ENCODE measurements at places on chromosomes 12 and 14.

DNA sequence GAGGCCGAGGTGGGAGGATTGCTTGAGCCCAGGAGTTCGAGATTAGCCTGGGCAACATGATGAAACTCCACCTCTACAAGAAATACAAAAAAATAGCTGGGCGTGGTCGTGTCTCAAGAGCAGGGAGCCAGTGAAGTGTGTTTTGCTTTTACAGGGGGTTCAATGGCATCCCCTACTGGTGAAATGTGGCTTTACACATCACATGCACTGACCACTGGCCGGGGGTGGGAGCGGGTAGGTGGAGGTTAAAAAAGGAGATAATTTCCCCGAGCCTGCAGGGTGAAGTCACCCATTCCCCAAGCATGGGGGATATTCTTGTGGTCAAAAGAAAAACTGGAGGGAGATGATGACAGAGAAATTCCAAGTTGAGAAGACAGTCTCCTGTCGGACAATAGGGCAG, 63.6 kb upstream of the PWP1 start:
- no peak for DNase-seq

- no peak for DNase-seq
Measured at GRCh38 chr12:53998110-53998899, 1.7 kb upstream of the HOXC9 start.

- no peak for DNase-seq
Measured at GRCh38 chr12:108977360-108977759, 43.5 kb downstream of the SVOP start.

DNA sequence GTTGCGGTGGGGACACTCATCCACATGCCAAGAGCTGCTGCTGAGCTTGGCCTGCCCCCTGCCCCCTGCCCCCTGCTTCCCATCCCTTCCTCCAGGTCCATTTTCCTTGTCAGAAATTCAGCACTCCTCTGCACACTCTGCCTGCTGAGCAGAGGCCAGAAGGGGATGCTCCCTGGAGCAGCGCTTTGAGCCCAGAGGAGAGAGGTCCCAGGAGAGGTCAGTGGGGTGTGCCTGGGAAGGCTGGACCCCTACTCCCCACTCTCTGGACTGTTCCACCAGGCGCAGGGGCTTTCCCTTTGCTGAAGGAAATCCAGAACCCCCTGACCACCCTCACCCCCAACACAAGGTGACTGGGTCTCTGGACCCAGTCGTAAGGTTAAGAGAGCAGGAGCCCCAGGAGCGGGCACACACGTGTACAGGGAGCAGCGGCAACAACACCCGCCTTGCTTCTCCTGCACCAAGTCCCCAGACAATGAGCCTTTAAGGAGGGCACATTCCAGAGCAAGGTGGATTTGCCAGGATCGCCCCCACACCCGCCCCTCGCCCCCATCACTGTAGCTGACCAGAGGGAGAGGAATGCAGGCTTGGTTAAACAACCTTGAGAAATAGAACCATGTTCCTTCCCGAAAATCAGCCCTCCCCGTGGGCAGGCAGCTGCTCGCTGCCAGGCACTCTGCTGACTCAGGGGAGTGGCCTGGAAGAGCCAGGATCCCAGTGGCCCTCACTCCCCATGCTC, 30.7 kb downstream of the ISCA2 start:
- no peak for DNase-seq

DNA sequence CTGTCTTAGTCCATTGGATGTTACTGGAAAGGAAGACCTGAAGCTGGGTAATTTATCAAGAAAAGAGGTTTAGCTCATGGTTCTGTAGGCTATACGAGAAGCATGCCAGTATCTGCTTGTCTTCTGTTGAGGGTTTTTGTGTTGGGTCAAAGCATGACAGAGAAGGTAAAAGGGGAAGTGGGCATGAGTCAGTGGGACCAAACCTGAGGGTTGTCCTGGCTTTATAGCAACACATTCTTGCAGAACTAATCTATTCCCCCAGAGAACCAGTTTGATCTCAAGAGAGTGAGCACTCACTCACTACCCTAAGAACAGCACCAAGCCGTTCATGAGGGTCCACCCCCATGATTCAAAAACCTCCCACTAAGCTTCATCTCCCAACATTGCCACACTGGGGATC, 19.0 kb upstream of the KRAS start:
- no peak for DNase-seq

DNA sequence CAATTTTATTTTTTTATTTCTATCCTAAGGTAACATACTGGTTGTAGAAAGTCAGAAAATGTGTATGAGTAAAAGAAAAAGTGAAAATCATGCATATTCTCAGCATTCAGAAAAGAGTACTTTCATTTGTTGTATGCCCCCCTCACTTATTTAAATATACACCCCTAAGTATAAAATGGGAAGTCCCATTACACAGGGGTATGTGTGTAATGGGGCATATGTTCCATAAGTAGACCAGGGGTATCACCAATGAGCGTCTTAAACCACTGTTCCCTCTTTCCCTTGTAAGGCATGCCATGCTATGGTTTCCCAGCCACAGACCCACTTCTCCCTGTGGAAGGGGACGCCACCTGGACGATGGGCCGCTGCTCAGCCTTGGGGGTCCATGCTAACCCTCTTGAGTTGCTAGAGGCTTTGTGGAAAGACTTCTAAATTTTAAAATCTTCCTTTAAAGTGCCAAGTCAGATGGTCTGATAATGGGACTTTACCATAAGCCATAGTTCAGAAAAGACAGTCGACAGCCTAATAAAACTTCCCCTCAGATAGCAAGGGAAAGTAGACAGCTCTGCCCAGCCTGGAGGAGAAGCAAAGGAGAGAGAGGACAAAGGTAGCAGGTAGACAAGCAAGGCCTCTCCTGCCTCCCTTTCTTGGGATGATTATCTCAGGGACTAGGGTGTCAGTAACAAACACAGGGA, 118.2 kb downstream of the ZFP36L1 start:
- no peak for DNase-seq

DNA sequence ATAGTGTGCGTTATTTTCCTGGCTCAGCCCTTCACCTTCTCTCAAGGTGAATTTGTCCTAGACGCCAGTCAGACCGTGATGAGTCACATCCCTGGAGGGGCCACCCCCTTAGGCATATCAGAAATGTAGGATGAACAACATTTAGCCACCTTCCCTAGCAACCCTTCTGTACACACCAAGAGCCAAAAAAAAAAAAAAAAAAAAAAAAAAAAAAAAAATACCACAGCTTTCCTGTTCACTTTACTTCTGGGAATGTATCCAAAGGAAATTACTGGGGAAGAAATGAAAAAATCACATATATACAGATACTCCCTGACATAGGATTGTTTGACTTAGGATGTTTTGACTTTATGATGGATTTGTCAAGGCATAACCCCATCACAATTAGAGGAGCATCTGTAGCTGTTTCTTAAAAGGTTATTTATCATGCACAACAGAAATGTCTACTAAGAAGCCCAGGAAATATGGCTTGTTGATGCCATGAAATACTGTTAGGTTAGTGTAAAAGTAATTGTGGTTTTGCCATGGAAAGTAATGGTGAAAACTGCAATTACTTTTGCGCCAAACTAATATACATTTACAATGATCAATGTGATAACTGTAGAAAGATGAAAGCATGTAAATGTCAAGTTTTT, 68.2 kb upstream of the BDKRB2 start:
- DNase-seq = no peak

DNA sequence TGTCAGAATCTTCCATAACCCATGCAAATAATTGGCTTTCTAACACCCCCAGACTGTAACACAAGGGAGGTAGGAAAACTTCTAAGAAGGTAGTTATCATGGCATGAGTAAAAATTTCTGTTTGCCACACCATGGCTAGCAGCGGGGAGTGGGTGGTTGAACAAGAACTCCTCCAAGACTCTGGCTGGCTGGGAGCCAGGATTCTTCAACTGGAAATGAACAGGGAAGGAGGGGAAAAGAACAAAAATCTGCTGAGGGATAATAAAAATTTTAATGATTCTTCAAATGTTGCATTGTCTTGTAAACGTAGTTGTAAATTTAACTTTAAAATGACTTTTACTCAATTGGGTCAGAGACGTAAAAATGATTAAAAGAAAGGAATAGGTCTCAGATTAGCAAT, 78.9 kb downstream of the AKAP6 start:
- no peak for DNase-seq

GRCh38 chr12:71877335-71878121, 38.0 kb downstream of the TBC1D15 start:
- DNase-seq = no peak

DNA sequence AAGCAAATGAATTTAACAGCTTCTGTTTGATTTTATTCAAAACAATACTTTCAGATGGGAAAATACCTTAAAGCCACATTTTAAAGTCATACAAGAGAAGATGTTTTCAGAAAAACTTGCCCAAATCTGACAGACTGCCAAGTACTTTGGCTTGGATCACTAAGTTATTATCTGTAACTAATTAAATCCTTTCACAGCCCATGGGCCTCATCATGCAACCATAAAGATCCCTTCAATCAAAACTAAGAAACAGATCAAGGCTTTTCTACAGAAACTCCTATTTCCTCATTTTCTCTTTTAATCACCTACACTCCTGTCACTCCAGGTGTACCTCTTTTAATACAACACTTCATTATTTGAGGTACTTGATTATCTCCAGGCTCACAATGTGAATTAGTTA, 28.1 kb downstream of the BLTP3B start:
- DNase-seq = no peak

- DNase-seq = no peak
Measured at GRCh38 chr14:65000898-65001591, 14.3 kb downstream of the FNTB start.

DNA sequence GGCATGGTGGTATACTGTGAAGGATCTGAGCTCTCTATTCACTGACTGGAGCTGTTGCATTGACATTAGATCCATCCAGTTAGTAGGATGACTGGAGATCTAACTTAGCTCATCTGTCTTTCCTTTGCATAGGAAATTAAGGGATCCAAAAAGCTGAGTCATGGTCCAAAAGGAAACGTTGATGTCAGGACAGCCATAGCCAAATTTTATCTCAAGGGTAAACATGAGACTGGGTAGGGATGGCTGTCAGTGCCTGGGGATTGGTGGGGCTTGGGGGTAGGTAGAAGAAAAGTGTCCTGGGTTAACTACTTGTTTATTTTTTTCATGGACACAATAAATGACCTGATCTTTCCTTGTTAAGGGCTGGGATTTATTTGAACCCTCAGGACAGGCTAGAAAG, 4.6 kb downstream of the FAM177A1 start:
- DNase-seq = no peak

GRCh38 chr14:59292921-59293534, 104.6 kb downstream of the DAAM1 start:
- DNase-seq = no peak

DNA sequence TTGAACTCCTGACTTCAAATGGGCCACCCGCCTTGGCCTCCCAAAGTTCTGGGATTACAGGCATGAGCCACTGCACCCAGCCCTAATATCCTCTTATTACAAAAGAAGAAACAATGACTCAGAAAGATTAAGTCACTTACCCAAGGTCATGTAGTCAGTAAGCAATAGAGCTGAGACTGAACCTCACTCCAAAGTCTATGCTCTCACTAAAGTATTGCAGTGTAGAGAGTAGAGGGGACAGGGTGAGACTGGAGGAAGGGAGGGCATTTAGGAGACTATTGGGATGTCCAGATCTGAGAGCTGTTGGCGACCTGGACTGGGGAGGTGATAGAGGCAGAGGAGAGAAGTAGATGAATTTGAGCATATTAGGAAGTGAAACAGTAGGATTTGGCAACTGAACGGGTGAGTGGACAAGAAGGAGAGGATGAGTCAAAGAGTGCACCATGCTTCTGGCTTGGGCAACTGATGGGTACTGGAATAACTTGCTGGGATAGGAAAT, 11.8 kb downstream of the P2RX7 start:
- DNase-seq = no peak

DNA sequence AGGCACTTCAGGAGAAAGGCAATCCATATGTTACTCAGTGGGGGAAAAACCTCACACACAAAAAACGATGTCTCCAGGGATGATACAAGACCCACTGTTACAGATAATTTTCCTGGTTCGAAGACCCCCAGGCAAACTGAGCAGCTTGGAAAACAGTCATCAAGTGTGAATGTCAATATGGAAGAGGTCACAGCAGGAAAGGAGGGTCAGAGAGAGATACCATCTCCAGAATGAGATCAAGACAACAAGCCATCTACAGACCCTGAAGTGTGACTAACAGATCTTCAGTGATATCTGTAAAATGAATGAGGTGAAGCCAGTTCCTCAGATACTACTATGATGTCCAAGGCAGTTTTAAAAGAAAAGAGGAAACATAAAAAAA, 28.6 kb downstream of the GNS start:
- DNase-seq = no peak

GRCh38 chr12:1665366-1665765, 25.5 kb upstream of the ADIPOR2 start:
- DNase-seq = no peak

- DNase-seq = no peak
Measured at GRCh38 chr14:81004575-81004974, 49.2 kb downstream of the TSHR start.

GRCh38 chr12:128519426-128519825, 252.5 kb downstream of the TMEM132C start:
- no peak for DNase-seq

GRCh38 chr12:49131894-49132461, 783 bp upstream of the TUBA1B start:
- DNase-seq = no peak

- no peak for DNase-seq
Measured at GRCh38 chr12:42617622-42618021, 28.1 kb upstream of the PRICKLE1 start.

DNA sequence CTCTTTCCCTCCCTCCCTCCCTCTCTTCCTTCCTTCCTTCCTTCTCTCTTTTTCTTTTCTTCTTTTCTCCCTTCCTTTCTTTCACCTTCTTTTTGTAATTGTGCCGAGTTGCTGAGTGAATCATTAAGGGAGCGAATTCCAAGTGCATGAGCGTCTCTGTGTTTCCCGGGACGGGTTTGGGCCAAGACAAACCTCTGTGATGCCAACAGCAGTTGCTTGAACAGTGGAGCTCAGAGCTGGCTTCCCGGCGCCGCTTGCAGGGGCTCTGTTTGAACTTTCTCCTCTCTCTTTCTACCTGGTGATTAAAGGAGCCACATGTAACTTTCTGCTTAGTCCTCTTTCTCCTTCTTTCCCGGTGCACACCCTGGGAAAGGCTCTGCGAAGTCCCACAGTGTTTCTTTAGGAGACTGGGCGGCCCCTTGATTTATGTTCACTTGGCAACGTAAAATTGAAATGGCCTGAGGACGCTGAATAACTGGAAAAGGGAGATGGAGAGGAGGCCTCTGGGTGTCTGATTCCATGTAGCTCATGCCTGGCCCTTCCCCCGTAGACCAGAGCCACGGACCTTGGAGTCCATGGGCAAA, 33.7 kb upstream of the MAP1LC3B2 start:
- DNase-seq = no peak

DNA sequence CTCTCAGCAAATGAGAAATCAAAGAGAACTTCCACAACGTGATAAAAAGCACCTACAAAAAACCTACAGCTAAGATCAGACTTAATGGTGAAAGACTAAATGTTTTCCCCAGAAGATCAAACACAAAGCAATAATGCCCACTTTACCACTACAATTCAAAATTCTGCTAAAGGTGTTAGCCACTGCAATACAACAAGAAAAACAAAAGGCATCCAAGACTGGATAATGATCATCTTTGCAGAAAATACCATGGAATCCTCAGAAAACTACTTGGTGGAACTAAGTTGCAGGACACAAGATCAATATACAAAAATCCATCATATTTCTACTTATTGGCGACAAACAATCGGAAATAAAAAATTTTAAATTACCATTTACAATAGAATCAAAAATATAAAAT, 6.5 kb downstream of the DDX24 start:
- no peak for DNase-seq
